Fibroblast of skin of back (primary cell): ENCODE measurements at places on chromosomes 11 and 22.

- no peak for DNase-seq
These were observed 1.0 kb downstream of the HOATZ start for GRCh38 chr11:111515591-111515990.

GRCh38 chr11:272195-272930 is 5.8 kb upstream of the NLRP6 start:
- DNase-seq = no peak

- DNase-seq = no peak
These were observed 61.1 kb downstream of the WT1 start for GRCh38 chr11:32374261-32374711.

DNA sequence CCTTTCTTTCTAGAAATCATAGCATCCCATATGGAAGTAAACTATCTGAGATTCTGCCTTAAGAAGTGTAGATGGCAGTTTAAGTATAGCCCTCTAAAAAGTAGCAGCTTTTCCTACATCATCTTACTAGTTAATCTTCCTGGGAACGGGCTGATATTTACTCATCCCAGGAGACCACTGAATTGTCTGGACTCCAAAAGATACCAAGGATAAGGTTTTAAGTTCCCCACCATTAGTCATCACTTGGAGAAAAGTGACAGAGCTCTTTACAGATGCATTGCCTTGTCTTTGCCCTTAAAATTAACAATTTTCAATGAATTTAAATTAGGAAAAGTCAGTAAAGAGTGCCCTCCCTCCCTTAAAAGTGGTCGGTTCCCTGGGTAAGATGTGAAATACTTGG is 129.5 kb downstream of the MAML2 start:
- DNase-seq = peak; percentile 94

GRCh38 chr11:111913997-111914396 is 1.5 kb downstream of the HSPB2 start:
- peak; percentile 97 for DNase-seq

DNA sequence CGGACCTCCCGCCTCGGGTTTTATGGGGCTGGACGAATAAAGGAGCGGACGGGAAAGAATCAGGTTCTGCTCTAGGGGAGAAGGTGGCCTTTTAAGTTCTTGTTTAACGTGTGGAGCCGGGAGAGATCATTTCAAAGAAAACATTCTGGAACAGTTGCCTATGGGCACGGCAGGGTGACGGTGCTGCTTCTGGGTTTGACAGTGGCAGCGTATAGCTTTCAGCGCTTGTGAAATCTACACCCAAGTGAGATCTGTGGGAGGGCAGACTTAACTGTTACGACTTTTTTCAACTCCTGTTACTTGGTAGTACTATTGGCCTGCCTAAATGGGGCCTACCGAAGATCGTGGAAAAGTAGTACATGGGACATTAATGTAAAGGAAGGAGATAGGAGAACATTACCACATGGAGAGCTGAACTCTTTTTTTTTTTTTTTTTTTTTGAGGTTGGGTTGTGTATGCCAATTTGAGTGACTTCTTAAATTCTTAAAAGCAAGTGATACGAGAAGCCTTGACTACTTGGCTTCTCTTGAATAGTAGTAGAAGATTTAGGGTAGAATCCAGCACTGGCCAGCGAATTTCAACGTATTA is 743 bp downstream of the USP47 start:
- peak; percentile 85 for DNase-seq

- no peak for DNase-seq
These were observed 477 bp downstream of the ZBTB16 start for GRCh38 chr11:114059984-114060391.

- no peak for DNase-seq
These were observed 4.4 kb upstream of the APLNR start for GRCh38 chr11:57241353-57241972.

DNA sequence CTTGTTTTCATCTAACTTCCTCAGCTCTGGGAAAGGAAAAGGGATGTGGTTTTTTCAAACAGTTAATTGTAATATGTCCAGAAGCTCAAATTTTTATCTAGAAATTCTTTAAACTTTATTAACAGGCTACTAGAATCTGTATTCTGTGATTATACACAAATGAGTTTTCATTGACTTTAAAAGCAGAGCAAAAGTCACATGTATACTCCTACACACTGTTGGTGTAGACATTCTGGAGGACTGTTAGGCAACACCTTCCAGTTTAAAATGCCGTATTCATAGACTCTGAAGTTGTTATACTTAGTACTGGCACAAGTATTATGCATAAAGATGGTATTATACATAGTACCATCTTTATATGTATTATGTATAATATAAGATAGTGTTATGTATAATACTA is 64.9 kb downstream of the SPECC1L start:
- DNase-seq = no peak

- DNase-seq = no peak
These were observed 3.0 kb downstream of the RDX start for GRCh38 chr11:110293389-110293788.

GRCh38 chr11:57819252-57819979 is 57.8 kb downstream of the CTNND1 start:
- DNase-seq = no peak

GRCh38 chr11:101620026-101620425 is 36.2 kb upstream of the TRPC6 start:
- no peak for DNase-seq

DNA sequence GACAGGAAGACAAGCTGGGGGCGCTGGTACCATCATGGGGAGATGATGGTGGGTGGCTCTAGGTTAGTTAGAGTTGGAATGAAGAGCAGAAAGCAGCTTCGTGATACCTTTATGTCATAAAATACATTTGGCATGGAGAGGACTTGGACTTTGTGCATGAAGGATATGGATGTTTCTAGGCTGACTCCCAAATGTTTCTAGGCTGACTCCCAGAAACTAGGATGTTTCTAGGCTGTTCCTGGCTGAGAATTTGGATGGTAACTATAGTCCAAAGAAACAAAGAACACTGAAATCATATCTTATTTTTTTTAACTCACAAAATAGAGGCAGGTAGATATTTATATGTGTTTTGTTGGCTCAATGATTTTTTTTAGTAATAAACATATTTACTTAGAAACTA is 89.4 kb upstream of the VPREB1 start:
- DNase-seq = no peak

DNA sequence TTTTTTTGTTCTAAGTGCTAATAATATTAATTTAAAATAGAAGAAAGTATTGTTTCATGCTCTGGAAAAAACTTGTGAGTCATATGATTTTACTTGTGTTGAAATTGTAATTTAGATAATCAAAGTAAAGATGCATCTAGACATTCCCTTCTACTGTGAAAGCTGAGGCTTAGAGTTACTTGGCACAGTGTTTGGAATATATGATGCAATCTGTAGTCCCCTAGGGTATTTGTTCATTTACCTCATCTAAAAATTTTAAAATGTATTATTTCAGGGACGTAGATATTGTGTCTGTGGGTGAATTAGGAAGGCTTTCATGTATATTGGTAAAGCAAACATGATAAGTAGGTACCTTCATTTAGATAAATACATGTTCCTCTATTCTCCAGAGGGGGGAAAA is 793.5 kb upstream of the CNTN5 start:
- DNase-seq = peak; percentile 1

DNA sequence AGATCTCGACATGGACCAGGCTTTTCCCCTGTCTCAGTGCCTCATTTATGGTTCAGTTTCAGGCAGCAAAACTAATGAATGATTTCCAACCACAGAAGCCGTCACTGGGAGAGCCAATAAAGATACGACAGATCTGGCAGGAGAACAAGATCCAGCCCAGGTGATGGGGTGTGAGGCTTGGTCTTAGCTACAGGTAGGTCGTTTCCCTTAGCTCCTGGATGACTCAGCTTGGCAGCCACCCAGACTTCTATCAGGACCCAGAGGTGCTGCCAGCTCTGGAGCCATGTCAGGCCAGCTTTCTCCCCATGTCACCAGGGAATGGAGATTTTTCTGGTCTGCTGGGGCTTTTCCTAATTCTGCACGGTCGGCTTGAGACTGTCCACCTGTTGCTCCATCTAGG is 36.3 kb upstream of the APOBEC3A start:
- DNase-seq = no peak

DNA sequence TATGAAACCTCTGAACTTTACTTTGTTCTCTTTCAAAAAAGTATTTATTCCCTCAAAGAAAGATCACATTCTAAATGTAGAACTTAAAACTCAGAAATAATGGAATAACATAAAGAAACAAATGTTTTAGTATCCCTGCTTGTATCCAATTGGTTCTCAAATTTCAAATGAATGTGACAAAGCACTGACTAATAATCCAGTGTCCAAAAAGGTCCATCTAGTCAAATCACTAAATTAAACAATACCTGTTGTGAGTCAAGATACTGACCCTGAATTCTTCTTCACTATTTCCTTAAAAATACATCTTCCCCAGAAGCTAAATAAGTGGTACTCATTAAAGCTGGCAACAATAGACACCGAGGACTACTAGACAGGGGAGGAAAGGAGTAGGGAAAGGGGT is 313.1 kb downstream of the SBF2 start:
- DNase-seq = no peak

- peak; percentile 65 for DNase-seq
These were observed 294.4 kb downstream of the MN1 start for GRCh38 chr22:27507111-27507611.

DNA sequence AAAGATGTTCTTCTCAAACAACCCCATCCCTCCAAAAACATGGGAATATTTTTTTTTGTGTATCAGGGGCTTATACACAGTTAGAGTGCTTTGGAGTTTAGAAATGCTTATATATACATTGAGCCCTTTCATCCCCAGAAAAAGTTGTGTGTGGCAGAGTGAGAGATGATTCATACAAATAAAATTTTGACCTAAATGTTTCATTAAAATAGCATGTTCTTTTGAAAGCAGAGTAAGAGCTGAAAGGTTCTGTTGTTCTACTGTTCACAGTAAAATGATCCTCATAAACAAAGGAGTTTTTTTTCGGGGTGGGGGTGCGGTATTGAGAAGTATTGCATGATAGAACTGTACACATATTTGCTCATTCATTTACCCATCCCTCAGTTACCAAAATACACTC is 512.4 kb downstream of the DLG2 start:
- DNase-seq = peak; percentile 57

- no peak for DNase-seq
These were observed 435.6 kb upstream of the LRRC4C start for GRCh38 chr11:41895081-41895480.

- DNase-seq = no peak
These were observed 24.7 kb downstream of the TPCN2 start for GRCh38 chr11:69073469-69073868.

DNA sequence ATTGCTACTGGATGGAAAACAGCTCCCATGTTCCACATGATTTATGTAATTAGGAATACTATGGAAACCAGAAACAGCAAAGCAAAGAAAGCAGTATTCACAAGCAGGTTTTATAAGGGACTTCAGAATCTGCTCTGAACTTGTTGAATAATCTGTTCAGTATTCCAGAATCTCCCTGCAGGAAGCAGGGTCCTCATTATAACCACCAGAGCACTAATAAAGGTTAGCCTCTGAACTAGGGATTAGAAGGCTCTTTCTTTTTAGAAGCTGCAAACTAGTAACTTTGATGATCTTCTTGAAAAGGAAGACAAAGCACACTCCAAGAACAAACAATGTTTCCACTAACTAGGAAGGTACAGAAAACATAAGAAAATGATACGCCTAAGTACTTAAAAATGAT is 125.8 kb downstream of the DCDC1 start:
- DNase-seq = no peak

DNA sequence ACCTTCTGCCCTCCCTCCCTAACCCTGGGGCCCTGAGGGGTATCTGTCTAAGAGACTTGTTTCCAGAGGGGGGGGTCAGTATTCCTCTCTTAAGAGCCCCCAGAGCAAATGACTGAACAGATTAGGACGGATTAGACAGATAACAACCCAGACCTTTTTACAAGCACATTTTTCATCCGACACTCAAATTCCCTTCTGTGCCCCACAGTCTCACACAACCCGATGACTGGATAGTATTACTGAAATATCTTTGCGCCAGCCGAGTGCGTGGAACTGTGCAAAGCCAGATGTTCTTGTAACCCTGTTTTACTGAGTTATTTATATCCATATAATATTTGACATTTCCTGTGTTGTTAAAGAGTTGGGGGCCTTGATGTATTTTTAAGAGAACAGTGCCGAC is 30.9 kb upstream of the FLI1 start:
- no peak for DNase-seq

- peak; percentile 52 for DNase-seq
These were observed 7.3 kb downstream of the C11orf97 start for GRCh38 chr11:94519478-94520084.

GRCh38 chr22:48257685-48258055 is 1495.2 kb downstream of the TBC1D22A start:
- DNase-seq = no peak

GRCh38 chr11:61172888-61173287 is 11.7 kb upstream of the VPS37C start:
- no peak for DNase-seq

DNA sequence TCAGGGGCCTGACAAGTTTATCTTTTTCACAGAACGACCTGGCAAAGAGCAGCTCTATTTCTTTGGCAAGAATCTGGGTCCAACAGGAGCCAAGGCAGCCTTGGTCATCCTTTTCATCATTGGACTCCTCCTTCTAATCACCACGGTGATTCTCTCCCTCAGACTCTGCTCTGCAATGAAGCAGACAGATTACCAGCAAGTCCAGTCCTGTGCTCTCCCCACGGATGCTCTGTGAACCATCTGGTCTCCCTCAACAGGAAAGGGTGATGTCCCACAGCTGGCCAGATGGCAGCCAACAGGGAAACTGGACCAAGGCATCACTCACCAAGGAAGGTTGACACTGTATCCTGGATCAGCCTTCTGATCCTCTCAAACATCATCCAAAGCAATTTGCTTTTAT is 17.0 kb upstream of the PANX1 start:
- no peak for DNase-seq

DNA sequence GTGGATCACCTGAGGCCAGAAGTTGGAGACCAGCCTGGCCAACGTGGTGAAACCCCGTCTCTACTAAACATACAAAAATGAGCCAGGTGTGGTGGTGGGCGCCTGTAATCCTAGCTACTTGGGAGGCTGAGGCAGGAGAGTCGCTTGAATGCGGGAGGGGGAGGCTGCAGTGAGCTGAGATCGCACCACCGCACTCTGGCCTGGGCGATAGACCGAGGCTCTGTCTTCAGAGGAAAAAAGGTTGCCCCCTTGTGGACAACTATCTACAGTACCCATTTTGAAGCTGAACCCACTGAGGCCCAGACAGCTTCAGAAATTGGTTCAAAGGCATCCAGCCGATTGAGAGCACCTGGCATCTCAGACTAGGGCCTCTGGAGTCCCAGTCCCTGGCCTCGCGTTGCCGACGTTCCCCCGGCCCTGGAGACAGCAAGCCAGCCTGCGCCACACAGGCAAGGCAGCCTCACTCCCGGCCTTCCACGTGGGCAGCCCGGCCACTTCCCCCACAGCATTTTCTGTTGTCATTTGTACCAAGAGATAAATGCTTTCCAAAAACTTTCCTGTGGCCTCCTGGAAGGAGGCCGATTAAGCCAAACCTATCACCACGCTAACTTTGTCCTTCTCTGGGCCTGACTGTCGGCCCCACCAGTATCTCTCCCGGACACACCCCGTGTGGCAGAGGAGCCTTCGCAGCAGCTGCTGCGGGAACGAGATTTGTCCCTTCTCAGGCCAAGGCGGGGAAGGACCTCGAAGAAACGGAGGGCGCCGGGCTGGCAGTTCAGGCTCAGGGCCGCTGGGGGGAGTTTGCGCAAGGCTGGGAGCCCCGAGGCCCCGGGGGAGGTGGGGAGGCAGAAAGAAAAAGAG is 82.8 kb downstream of the FLI1 start:
- DNase-seq = peak; percentile 22

GRCh38 chr22:39148026-39148726 is 4.3 kb downstream of the CBX7 start:
- DNase-seq = no peak

GRCh38 chr11:73997120-73997770 is 11.6 kb downstream of the UCP3 start:
- no peak for DNase-seq
